ENCODE measurements at places on chromosomes 11 and 22.

GRCh38 chr11:97772705-97773104 lies 1248.0 kb upstream of the CNTN5 start:
- no peak for DNase-seq

GRCh38 chr11:27464289-27464696 lies 8.3 kb downstream of the LGR4 start:
- DNase-seq: no peak

- DNase-seq: no peak
Measured at GRCh38 chr11:65151331-65151899, 17.1 kb upstream of the SYVN1 start.

GRCh38 chr11:35099278-35100012 lies 39.5 kb upstream of the CD44 start:
- no peak for DNase-seq

GRCh38 chr11:43541993-43542392 lies 138.5 kb upstream of the HSD17B12 start:
- DNase-seq: no peak

DNA sequence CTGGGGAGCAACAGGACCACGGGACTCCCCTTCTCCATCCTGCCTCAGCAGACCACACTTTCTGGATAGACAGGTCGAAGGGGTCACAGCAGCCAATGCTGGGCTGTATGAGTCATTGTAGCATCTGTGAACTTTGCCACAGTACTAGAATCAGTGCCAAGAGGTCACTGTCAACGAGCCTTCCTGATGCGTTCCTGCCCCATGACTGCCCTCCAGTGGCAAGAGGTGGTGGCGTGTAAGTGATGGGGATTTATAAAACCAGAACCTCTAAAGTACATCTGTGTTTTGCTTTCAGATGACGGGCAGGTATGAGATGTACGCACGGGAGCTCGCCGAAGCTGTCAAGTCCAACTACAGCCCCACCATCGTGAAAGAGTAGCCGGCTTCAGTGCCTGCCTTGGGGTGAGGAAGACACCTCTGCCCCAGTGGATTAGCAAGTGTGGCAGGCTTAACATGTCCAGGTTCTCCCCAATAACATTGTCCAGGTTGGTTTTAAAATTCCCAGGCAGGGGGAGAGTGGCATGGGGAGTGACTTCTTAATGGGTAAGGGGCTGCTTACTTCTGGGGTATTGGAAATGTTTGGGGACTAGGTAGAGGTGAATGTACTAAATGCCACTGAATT lies 29.4 kb downstream of the GUCD1 start:
- DNase-seq: peak; percentile 72

GRCh38 chr11:114130115-114130576 lies 70.6 kb downstream of the ZBTB16 start:
- no peak for DNase-seq

DNA sequence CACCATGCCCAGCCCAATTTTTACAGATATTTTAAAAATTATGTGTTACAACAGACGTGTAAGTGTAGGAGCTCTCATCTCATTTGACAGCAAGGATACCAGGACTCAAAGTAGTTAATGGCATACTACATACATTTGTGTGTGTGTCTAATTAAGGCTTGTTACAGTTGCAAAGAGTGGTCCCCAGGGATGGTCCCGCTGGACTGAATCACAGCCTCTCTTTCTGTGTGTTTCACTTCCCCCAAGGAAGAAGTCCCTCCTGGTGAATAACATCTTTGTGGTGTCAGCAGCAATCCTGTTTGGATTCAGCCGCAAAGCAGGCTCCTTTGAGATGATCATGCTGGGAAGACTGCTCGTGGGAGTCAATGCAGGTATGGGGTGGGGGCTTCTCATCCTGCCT lies 17.2 kb downstream of the SLC2A11 start:
- no peak for DNase-seq

DNA sequence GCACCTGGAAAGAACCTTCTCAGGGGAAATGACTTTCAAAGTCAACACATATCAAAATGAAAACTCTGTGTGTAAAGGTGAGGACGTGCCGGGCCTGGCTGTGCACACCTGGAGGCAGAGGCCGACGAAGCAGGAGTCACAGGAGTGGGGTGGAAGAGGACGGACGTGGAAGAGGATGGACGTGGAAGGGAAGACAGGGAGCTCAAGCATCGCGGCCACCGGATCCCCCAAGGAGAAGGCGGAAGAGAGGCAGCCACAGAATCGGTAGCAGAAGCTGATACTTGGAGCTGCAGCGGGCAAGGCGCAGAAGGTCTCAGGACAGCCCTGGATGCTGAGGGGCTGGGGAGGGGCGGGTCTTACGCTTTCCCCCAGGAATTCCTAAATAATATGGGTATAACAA lies 519.8 kb downstream of the BRD1 start:
- DNase-seq: no peak

DNA sequence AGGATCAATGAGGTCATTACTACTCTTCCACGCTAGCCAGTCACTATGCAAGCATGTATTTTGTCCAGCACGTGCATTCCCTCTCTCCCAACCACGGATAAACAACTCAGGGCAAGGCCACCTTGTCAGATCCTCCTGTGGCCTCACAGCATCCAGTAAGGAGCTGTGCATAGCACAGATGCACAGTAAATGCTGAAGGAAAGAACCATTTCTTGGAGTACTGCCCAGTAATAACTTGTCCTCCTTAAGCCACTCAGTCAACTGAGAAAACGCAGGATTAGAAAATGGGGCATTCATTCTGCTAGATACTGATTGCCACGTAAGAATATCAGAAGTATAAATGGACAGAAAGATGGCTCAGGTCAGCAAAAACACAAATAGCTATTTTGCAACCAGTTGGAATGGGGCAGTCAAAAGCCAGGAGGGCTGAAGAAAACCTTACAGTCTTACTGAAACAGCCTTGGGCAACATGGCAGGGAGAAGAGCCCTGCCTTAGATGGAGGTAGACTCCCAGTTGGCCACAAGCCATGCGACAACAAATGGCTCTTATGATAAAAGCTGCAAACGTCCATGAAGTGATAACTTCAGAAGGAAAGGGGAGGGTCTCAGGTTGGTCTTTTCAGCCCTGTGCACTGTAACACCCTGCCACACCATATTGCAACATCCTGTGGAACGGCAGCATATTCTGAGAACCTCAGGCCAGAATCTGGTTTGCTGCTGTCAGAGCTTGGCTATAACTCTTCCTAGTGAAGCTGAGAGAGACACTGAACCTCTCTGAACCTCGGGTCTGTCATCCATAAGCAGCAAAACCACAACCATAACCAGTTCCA lies 23.0 kb downstream of the PC start:
- DNase-seq: no peak

DNA sequence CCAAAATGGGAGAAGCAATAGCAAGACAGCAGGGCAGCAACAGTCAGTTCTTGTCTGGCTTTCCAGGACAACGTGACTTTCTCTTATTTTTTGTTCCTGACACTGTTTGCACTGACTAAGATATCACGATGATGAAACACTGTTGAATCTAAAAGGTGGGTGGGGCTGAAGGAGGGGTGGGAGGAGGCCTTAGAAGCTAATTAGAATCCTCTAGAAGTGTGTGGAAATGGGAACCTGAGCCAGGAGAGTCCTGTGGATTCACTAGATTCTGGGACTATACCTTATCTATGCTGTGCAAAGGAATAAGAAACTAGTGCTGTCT lies 300.3 kb downstream of the ST3GAL4 start:
- no peak for DNase-seq

- no peak for DNase-seq
Measured at GRCh38 chr22:28910569-28911303, 27.4 kb downstream of the ZNRF3 start.

- no peak for DNase-seq
Measured at GRCh38 chr11:61019037-61019831, 47.8 kb downstream of the CD6 start.

DNA sequence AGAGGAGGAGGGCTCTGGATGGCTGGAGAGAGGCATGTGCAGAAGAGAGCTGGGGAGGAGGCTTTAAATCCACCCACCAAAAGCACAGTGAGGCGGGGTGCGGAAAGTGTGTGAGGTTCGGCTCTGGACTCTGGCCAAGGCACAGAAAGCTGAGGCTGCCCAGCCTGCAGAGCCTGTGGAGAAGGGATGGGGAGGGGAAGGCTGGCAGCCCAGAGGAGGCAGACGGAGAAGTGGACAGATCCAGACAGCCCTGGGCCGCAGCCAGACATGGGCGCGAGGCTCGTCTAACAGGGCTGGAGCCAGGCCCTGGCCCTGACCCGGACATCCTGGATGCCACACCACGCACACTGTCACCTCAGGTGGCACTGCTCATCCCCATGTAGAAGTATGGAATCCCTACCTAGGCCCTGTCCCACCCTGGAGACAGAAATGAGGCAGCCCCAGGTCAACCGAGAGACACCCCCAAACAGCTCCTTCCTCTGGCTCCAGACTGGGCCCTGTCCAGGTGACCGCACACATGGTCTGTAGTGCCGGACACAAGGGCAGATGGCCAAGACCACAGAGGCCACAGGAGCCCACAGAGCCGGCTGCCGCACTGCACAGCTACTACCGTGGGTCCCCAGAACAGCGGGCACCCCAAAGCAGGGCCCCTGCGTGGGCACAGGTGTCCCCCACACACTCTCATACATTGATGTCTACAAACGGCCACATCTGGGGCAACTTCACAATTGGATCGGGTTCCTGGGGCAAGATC lies 16.6 kb upstream of the MOB2 start:
- DNase-seq: no peak

- DNase-seq: no peak
Measured at GRCh38 chr11:75831915-75832502, 17.0 kb downstream of the UVRAG start.

Measured in naive thymus-derived CD4-positive, alpha-beta T cell (primary cell).